Suppressor macrophage treated with lipopolysaccharide for 4 hours (primary cell): ENCODE measurements at places on chromosomes 1 and 21.
A peak's percentile ranks its signal among the peaks of the same experiment; 100 is the strongest.

DNA sequence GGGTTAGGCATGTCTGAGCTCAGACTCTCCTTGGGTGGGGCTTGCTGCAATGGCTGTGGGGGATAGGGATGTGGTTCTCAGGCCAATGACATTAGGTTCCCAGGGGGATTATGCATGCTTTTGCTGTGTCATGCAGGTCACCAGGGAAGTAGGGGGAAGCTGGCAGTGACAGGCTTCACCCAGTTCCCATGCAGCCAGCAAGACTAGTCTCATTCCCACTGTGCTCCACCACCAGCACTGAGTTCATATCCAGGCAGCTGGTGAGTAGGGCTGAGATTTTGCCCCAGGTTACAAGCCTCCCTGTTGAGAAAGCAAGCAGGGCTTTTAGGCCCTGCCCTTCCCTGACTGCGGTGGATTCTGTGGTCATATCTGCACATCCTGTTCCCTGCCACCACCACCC, 32.1 kb upstream of the PLA2G5 start:
- DNase-seq = no peak

- no peak for DNase-seq
Measured at GRCh38 chr1:99548943-99549605, 96.8 kb upstream of the PALMD start.

DNA sequence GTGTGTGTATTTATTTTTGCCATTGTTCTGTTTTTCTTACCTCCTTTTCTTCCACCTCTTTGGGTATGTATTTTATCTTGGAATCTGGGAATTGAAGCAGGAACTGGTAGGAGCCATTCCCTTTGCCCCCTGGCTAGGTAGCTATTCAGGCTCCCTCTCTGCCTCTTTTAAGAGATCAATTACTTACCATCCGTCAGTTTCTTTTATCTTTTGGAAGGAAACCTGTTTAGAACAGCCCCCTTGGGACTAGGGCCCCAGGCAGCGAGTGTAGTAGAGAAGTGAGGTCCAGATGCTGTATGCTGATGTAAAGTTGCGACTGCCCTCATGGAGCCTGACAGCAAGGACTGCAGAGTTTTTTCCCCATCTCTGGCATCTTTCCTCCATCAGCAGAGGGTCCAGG, 41.6 kb downstream of the KIRREL1 start:
- no peak for DNase-seq

DNA sequence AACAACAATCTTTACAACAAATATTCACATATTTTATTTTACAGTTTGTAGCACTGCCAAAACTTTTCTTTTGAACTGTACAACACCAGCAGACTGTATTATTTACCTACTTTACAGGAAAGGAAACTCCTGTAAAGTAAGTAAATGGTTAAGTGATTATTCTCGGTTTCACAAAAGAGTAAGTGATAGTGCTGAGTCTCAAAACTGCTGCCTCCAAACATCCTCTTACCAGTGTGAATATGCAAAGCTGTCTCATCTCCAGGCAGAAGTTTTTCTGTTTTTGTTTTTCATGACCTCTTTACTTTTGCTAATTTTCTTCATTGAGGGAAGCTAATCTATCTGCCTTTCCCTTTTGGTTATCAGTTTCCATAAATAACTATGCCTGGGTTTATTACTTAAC, 286.7 kb downstream of the SRGAP2C start:
- peak; percentile 4 for DNase-seq

GRCh38 chr1:240555524-240555923, 56.4 kb downstream of the GREM2 start:
- DNase-seq = no peak

DNA sequence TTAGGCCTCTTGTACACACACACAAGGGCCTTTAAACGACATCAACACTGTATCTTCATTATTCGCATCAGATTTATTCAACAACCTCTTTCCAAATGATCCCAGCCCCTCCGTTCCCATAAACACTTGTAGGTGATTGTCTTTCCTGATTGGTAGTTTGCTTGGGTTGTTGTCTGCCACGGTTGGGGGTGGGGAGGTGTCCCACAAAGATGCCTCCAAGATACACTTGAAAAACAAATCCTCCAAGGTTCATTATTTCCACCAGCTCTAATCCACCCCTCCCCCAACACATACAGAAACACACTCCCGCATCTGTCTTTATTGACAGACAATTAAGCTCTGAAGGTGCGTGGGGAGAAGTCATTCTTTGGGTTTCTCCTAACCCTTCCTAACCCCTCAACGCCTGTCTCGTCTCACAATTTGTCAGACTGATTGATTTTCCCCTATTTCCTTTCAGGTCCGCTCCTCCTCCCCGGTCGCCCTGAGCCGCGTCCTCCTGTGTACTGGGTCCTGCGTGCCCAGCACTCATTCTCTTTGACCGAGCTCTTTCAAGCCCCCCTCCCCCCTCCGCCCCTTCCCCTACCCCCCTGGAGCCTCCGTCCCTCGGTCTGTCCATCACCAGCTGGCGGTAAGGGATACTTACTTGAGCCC, 1.4 kb downstream of the WDR26 start:
- DNase-seq = peak; percentile 9

GRCh38 chr1:97262842-97263241, 541.3 kb downstream of the PTBP2 start:
- DNase-seq = no peak

GRCh38 chr1:32964461-32965250, at the start of gene RNF19B:
RNF19B (minus strand) TSS chr1:32964809; CDS start chr1:32964685, 124 bp downstream.
- DNase-seq = peak; percentile 99

DNA sequence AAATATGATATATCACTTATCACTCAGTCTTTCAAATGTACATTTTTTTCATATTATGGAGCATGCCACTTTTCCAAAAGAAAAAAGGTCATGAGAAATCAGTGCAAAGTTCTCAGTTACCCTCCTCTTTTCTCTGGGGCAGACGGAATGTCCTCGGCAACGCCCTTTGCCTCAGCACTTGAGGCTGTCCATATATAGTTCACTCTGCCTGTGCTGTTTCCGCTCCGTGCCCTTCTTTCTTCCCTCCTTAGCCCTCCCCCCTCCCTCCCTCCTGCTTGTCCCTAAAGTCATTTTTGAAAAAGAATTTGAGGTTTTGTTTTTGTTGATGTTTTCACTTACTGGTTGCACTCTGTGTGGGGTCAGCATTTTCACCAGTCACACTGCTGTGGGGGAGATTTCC, 5.4 kb downstream of the BARHL2 start:
- DNase-seq = no peak

- no peak for DNase-seq
Measured at GRCh38 chr1:53160924-53161378, 18.5 kb upstream of the SLC1A7 start.

DNA sequence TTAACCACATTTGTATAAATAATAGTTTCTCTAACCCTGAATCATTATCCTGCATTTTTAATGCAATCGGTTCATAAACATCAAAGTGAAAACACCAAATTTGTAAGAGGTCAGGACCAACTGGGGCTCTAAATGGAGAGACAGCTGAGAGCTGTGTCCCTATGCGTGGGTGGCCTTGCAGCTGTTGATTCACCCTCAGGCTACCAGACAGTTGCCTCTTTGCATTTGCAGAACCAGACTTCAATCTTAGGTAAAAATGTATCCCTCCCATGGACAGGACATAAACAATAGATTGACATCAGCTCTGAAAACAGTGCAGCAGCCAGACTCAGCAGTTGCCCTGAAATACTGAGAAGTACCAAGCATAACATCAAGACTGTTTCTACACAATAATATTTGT, 8.8 kb upstream of the TGFB2 start:
- DNase-seq = no peak

DNA sequence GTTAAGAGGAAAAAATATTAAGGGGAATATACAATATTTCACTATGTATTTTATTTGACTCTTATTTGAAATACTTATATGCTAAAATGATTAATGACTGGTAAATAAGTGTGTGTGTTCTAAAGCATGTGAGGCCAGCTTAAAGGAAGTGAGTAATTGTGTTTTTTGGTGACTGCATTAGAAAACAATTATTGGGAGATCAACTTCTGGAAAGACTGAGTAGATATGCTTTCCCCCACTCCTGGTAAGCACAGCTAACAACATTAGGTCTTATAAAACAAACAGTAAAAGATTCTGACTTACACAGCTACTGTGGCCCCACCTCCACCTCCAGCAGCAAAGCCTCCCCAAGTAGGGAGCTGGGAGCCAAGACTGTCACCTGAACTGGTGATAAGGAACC, 403.0 kb downstream of the SRGAP2C start:
- peak; percentile 3 for DNase-seq

GRCh38 chr1:103583887-103584286, 12.5 kb downstream of the AMY2B start:
- DNase-seq = no peak

DNA sequence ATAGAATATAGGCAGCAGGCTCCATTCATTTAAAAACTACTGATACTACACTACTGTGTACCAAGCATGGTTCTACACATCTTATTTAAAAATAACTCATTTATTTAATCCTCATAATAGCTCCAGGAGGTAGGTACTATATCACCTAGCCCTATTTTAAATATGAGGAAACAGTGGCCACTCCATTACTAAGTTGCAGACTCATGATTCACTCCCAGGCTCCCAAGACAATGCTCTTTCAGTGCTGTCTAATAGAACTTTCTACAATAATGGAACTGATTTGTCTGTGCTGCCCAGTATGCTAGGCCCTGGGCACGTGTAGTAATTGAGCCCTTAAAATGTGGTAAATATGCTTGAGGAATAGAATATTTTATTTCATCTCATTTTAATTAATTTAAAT, 357.1 kb downstream of the LTN1 start:
- no peak for DNase-seq

DNA sequence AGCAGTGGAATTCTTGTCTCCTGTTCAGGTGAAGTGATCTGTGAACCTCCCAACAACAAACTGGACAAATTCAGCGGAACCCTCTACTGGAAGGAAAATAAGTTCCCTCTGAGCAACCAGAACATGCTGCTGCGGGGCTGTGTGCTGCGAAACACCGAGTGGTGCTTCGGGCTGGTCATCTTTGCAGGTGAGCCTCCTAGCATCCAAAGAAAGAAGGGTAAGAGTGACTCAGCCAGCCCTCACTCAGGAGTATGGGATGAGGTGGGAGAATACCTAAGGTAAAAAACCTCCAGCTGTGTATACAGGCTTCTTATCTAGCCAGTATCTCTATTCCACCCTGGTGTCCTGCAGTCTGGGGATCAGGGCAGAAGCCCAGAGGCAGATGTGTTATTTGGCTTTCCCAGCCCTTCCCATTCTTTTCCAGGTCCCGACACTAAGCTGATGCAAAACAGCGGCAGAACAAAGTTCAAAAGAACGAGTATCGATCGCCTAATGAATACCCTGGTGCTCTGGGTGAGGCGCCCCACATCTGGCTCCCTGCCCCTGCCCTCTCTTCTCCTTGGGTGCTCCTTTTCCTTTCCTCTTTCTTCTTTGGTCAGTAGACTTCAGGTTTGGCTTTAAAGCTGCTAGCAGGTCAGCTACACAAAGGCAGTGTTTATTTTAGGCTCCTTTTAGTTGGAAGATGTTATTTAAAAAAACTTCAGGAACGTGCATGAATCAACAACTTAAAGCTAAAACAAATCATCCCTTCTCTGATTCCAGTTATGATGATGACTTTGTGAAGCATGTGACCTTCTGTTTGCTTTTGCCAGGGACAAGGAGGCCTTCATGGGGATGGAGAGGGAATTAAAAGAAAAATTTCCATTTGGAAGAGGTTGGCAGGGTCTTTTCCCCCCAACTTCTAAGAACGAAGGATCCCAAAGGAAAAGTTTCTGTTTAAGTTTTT, 9.0 kb downstream of the ATP8B2 start:
- DNase-seq = no peak
